ENCODE measurements at places on chromosomes 2 and 18.

DNA sequence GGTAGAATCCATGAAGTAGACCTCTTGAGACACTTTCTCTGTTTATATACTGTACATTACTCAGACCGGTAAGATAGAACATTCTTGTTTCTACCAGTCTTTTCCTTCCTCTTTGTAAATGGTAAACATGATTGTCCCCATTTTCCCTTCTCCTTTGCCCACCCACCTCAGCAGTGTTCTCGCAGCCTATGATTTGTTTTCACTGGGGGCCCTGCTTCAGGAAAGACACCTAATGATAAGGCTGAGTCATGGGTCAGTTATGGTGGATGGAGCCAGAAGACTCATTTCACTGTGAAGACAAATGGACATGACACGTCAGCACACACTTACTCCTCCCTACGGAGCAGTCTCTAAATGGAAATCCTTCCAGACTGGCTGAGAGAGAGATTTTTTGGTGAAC lies 23.7 kb downstream of the CENPO start:
- DNase-seq, result no peak

GRCh38 chr18:75677696-75678455 lies 250.4 kb upstream of the SMIM21 start:
- no peak for DNase-seq

- no peak for DNase-seq
Measured at GRCh38 chr2:218230882-218231281, 13.9 kb downstream of the ARPC2 start.

GRCh38 chr2:6067806-6068205 lies 375.6 kb downstream of the SOX11 start:
- no peak for DNase-seq

- DNase-seq, result no peak
Measured at GRCh38 chr2:229022071-229022470, 249.0 kb downstream of the PID1 start.

DNA sequence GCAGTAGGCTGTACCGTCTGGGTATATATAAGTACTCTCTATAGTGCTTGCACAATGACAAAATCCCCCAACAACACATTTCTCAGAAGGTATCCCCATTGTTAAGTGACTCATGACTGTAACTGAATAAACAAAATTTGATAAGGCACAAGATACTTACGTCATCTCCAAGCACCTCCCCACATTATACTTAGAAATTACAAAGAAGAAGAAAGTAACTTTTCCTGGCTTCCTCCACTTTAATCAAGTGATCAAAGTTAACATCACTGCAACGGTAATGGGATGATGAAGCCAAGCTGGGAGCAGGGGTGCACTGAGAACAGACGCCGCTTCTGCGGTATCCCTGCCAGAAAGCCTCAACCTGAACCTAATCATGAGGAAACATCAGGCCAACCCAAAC lies 9.7 kb downstream of the TNS1 start:
- no peak for DNase-seq

- DNase-seq, result no peak
Measured at GRCh38 chr2:220445429-220446105, 818.1 kb downstream of the SLC4A3 start.

DNA sequence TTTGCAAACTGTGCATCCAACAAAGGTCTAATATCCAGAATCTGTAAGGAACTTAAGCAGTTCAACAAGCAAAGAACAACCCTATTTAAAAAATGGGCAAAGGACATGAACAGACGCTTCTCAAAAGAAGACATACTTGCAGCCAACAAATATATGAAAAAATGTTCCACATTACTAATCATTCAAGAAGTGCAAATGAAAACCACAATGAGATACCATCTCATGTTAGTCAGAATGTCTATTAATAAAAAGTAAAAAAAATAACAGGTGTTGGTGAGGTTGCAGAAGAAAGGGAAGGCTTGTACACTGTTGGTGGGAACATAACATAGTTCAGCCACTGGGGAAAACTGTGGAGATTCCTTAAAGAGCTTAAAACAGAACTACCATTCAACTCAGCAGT lies 126.2 kb downstream of the NAT8 start:
- DNase-seq, result no peak

DNA sequence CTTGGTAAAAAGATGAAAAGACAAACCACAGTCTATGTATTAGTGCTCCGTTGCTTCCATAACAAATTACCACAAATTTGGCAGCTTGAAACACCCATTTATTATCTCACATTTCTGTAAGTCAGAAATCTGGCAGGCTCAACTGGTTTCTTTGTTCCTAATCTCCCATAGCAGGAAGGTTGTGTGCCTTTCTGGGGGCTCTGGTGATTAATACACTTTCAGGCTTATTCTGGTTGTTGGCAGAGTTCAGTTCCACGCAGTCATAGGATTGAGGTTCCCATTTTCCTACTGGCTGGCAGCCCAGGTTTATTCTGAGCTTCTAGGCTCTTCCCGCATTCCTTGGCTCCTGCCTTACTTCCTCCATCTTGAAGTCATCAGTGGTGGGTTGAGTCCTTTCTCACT lies 189.3 kb downstream of the ANAPC1 start:
- DNase-seq, result no peak

DNA sequence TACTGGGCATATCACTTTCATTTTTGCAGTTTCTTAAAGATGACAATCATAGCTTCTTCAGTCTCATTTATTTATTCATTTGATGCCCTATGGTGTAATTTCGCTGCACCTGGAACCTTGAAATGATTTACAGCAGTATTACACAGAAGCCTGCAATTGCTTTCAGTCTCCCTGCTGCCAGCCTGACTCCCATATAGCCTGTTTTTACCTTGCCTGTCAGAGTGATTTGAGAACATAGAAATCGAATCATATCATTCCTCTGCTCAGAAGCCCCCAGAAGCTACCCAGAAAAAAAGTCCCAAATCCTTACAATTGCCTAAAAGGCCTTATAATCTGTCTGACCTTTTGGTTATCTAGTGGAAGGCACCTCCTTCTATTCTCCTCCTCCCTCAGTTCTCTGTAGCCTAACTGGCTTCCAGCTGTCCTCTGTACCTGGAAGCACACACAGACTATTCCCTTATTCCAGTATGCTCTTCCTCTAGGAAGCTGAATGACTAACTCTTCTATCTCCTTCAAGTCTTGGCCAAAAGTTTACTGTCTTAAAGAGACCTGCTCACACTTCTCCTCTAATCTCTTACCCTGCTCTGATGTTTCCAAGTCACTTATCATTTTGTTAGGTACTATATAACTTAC lies 12.6 kb downstream of the SCN3A start:
- no peak for DNase-seq

DNA sequence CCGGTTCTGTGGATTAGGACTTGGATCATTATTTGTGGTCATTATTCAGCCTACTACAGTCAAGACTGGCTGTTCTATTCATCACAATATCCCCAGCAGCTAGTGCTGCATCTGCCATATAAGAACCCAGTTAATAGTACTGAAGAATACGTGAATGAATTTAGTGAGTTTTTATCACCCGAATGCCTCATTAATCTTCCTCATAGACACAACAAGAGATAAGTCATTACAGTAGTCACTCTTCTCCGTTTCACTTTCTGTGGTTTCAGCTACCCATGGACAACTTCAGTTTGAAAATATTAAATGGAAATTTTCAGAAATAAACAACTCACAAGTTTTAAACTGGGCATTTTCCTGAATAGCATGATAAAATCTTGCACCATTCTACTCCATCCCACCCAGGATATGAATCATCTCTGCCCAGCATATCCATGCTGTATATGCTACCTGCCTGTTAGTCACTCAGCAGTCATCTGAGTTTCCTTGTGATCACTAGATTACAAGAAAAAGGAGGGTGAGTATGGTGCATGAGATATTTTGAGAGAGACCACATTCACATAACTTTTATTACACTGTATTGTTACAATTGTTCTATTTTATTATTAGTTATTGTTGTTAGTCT lies 363.7 kb upstream of the CHAC2 start:
- no peak for DNase-seq

GRCh38 chr2:56831780-56832179 lies 648.0 kb downstream of the CCDC85A start:
- DNase-seq, result no peak

GRCh38 chr2:33607905-33608304 lies 8.8 kb upstream of the FAM98A start:
- DNase-seq, result no peak

GRCh38 chr2:126886916-126887280 lies 11.8 kb upstream of the TEX51 start:
- no peak for DNase-seq

DNA sequence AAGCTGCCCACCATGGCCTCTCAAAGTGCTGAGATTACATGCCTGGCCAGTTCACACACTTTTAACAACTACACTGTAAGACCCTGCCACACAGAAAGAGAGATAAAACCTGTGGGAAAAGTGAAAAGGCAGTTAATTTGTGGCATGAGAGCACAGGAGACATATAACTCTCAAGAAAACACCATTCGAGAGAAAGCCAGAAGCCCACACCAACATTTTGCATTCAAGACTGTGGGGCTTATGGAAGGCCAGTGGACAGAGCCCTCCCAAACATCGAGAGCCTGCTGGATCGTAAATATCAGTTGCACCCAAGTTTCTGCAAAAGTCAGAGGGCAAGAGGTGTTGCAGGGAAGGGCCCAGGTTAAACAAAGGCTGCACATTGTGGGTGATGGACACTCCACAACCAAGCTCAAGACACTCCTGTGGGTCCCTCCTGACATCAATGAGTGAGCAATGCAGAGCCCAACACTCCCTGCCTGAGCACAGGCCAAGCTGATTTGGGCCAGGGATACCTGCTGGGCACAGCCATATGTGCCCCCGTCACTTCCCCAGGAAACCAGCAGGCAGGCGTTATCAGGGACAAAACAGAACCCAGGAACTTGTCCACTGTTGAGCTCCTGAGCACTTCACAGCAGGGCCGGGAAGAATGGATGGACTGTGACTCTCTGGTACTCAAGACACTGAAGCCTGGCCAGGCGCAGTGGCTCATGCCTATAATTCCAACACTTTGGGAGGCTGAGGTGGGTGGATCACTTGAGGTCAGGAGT lies 114.4 kb downstream of the ZFP36L2 start:
- DNase-seq, result no peak

GRCh38 chr2:11203480-11203879 lies 48.2 kb downstream of the SLC66A3 start:
- DNase-seq, result no peak

DNA sequence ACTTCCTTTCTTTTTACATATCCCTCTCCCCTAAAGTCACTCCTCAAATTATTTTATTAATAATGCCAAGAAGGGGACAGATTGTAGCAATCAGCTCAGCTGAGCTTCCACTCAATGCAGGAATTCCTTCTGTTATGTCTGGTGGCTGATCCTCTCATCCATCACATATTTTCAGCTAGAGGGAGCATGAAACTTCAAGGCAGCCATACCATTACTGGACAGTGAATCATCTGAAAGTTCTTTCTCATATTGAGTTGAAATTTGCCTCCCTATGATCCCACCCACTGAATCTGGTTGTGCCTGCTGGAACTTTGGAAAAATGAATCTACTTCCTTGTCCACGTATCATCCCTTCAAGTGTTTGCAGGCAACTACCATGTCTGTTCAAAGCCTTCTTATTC lies 11.2 kb downstream of the ZNF385B start:
- no peak for DNase-seq

GRCh38 chr18:70621710-70622109 lies 332.9 kb downstream of the SOCS6 start:
- DNase-seq, result no peak

DNA sequence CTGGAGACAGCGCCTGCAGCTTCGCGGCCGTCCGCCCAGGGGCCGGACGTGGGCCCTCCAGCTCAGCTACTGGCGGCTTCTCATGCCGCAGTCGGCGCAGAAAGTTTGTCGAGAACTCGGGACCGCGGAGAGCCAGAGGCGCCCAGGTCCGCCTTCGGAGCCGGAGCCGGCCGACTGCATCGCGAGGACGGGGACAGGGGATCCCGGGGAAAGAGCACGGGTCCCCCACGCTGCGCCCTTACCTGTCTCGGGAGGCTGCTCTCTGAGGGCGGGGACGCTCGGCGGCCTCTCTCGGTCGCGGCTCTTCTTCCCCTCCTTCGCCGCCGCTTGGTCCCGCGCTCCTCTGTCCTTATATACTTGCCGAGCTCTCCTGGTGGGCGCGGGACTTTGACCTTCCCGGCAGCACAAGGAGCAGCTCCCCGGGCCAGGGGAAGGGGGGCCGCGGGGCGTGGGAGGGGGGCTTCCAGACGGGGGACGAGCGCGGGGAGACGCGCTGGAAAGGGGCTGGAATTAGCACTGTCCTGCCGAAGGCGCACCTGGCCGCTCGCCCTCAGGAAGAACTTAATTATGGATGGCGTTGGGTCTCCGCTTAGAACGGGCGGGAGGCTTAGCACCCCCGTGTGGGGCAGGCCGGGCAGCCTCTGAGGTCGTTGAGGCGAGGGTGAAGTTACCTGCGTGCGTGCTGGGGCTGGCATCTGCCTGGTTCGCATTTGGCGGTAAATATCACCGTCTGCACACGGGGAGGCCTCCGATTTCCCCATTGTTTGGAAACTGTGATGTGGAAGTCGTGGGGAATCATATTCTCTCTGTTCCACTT lies at the start of gene POMC:
TSS of gene POMC (minus strand) at position 325 of the 817 bp plus-strand sequence. CDS start 3,808 bp downstream, outside the sequence.
- DNase-seq, result no peak

DNA sequence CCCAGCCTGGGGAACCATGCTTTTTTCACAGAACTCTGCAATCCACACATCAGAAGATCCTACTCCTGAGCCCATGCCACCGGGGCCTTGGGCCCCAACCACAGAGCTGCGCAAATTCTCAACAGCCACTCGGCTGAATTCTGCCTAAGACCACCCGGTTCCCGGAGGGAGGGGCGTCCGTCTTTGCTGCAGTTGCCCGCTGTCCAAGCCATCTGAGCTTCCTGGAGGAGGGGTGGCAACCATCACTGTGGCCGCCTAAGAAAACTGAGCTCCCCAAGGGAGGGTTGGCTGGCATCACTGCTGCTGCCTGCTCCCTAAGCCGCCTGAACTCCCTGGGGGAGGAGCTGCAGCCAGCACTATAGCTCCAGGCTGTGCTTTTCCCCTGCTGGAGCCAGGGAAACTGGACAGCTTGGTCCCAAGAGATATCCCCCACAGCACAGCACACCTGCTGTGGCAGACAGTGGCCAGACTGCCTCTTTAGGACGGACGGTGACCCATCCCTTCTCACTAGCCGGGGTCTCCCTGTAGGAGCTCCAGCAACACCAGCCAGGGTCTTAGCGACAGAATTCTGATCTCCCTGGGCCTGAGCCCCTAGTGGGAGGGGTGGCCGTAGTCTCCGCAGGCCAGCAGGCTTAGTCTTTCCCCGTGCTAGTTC lies 1411.6 kb upstream of the CDH2 start:
- DNase-seq, result no peak

DNA sequence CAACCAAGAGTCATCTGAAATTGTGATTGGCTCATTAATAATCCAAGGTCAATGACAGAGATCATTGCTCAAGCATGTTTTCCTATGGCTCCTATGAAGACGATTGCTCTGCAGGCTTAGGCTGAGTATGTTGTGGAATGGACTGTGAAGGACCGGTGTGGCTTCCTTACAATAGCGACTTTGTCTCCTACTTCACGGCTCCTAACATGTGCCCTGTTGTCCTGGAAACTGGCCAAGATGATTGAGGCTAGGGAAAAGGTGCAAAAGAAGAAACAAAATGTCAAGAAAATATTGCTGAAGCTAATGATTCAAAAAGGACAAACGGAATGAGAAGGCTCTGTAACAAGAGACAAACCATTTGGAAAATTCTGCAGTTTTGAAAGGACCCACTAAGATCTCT lies 24.3 kb downstream of the DLGAP1 start:
- DNase-seq, result no peak
